ENCODE measurements at places on chromosomes 7 and 10. TPM values are rescaled to one million over a fixed set of nuclear protein-coding genes. Genes with fewer than 3 reads are reported as not detected.

The SLC29A4 gene
- 2.7 TPM for total RNA-seq

The VSIR gene
- total RNA-seq: 117 TPM

The CUZD1 gene
- total RNA-seq: 0.56 TPM

The NOS3 gene
- 15.1 TPM for total RNA-seq

The LRRC18 gene
- 3.3 TPM for total RNA-seq

The SNX13 gene
- total RNA-seq: 62.7 TPM

The ASB13 gene
- total RNA-seq: 27.6 TPM

The CLCN1 gene
- not detected for total RNA-seq

The ADIRF gene
- total RNA-seq: 158 TPM

The KNDC1 gene
- 10.3 TPM for total RNA-seq

The RHOBTB1 gene
- total RNA-seq: 13.5 TPM

The NOLC1 gene
- 31.0 TPM for total RNA-seq

The SPDYE8 gene
- total RNA-seq: not detected

The EBLN1 gene
- total RNA-seq: not detected

The MOGAT3 gene
- total RNA-seq: not detected

The SKIDA1 gene
- 0.95 TPM for total RNA-seq

The CALHM1 gene
- 0.15 TPM for total RNA-seq

DNA sequence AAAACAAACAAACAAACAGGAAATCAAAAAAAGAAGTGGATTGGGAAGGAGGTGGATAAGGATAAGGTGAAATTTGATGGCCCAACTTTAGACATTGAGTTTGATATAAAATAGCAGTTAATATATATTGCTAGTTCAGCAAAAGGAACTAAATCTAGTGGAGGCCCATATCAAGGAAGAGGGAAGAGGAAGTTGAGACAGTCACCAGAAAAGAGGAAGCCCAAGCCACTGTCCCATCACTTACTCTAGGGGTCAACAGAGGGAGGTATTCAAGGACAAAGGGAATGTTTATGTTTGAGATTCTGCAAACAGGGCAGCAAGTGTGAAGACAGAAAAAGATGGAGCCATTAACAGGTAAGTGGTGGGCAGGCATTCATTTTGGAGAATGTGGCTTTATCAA, 3.7 kb downstream of the LAMTOR4 start:
- DNase-seq: no peak

GRCh38 chr7:150854066-150855000, 2.0 kb downstream of the AOC1 start:
- no peak for DNase-seq

DNA sequence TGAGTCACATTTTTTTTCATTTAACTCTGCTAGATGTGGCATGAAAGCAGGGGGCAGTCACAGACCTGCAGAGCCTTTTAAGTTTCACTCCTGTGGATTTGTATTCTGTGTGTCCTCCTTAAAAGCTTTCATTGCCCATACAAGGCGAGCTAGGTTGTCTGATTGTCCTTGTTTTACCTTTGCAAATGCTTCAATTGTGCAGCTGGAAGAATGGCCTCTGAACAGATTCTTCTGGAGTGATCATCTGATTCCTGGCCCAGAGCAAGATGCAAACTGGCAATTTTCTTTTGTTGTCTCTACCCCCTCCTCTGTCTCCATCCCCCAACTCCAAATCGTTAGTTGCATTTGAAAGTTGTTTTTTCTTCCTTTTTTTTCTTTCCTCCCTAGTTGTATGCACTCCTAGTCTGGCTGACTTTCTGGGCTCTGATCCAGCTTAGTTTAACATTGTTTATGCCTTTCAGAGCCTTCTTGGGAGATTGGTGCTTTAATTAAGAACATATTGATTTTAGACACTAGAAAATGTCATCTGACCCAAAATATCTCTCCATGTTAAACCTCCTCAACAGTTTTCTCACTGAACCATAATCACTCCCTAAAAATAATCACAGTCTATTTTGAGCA, 150.2 kb downstream of the REEP3 start:
- no peak for DNase-seq

- no peak for DNase-seq
Measured at GRCh38 chr7:68619526-68619925, 978.7 kb upstream of the AUTS2 start.

- no peak for DNase-seq
Measured at GRCh38 chr10:47443145-47443544, 40.8 kb downstream of the ANXA8 start.

GRCh38 chr10:14616955-14617730, 157.6 kb downstream of the FAM107B start:
- DNase-seq: no peak

DNA sequence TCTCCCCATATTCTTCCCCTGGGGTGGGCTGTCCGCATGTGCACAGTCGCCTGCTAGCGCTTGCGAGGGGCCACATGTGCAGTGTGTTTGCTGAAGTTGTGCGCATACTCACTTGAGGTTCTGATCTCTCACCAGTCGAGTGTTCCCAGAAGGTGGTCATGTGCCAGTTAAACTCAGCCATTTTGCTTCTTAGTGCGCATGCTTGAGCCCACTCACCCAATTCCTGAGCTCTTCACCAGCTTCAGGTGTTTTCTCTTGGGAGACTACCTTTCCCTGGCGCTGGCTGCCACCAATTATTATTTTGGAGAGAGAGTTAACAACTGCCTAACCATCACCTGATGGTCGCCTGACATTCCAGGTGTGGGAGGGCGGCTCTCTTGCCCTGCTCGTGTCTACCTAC, 25.2 kb upstream of the CPN1 start:
- no peak for DNase-seq

DNA sequence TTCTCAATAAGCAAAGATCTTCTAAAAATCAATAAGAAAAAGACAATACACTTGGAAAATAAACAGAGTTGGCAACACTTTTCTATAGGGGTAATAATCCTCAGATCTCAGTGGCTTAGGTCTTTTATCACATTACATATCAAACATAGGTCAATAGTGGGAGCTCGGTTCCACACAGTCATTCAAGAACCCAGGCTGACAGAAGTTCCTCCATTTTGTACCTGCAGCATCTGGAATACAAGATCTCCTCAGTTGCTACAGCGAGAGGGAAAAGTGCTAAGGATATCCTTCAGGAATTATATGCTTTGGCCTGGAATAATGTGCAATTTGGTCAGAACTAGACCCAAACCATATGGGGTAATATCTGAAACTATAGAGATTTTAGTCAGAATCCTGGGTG, 55.4 kb upstream of the MSRB2 start:
- DNase-seq: no peak

DNA sequence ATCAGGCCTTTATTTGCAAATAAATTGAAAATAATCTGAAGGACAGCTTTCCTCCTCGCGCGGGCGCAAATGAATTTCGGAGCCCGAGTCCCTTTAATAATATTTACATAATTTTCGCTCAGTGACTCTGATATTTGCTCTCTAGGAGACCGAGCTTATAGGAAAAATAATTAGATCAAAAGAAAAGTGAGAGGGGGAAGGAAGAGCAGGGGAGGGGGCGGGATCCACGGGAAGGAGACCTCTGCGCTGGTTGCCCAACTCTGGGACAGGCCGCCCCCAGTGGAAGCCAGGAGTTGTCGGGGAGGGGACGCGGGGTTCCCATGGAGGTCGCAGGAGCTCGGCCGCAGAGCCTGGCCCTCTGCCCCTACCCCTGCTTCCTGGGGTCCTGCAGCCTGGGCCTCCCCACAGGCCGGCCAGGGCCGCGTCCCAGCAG, 5.8 kb downstream of the UNCX start:
- DNase-seq: no peak

DNA sequence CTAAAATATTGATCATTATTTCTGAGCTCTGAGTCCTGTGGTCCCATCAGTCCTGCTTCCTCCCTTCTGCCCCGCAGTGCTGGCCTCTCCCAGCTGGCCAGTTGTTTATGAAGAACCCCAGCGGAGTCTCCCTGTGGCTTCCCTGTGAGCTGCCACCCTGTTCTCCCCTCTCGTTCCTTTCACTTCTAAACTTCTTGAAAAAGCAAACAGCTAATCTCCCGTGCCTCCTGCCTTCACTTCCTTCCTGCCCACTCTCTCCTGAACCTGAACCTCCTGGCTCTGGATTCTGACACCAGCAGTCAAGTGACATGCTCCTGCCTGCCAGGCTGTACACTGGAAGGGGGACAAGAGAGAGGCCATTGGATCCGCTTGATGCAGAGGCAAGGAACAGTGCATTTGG, 63.7 kb upstream of the ZPBP start:
- no peak for DNase-seq

GRCh38 chr10:91335147-91335546, 75.0 kb upstream of the HECTD2 start:
- DNase-seq: no peak

DNA sequence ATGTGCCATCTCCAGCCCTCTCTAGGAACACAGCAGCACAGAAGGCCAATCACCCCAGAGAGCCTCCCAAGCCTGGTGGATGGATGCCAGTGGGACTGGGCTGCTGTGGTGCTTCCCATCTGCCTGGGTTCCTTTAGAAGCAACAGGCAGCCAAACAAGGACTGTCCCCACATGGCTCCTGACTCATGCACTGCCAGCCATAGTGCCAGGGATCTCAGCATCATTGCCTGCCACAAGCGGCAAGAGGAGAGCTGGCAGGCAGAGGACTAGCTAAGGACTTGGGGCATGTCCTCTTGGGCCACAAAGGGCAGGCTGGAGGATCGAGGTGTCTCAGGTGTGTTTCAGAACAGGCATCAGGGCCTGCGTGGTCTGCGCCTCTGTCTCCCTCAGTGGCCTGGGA, 23.4 kb upstream of the FIGNL1 start:
- DNase-seq: no peak

DNA sequence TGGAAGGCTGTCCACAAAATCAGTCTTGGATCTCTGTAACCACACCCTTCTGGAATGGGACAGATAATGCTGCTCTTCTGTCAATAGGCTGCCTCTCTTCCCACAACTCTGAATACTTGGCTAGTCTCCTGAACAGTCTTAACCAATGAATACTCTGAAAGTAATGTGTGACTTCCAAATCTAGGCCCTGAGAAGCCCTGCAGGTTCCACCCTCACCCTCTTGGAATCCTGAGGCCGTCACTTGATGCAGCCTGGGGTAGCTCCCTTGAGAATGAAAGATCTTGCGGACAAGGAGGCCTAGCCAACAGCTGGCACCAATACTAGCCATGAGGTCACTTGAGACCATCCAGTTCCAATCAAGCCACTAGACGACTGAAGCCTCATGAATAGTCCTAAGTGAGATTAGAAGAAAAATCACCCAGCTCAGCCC, 109.2 kb downstream of the ARHGAP12 start:
- no peak for DNase-seq

DNA sequence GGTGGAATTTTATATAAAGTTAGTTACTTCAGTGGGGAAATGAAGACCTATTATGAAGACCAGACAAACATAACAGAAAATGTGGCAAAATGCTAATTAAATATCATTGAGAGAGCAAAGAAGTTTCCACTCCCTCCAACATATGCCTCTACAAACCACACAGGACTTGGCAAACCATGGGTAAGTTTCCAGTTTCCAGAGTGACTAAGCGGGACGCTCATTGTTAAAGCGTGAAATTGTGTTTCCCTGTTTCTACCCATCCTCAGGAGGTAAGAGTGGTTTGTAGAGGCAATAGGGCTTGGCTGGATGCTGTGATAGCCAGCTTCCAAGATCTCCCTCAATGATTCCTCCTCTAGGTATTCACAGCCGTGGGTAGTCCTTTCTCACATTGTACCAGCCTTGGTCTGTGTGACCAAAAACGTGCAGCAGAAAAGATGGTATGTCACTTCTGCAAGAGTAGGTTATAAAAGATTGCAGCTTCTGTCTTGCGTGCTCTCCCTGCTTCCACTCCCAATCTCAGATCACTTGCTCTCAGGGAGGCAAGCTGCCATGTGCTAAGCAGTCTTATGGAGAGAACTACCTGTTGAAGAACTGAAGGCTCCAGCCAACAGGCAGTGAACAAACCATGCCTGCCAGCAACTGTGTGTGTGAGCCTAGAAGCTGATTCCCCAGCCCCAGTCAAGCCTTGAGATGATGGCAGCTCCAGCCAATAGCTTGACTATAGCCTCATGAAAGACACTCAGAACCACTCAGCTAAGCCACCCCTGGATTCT, 35.7 kb downstream of the CBX3 start:
- DNase-seq: no peak

GRCh38 chr10:117503244-117504205, 39.0 kb upstream of the EMX2 start:
- no peak for DNase-seq

DNA sequence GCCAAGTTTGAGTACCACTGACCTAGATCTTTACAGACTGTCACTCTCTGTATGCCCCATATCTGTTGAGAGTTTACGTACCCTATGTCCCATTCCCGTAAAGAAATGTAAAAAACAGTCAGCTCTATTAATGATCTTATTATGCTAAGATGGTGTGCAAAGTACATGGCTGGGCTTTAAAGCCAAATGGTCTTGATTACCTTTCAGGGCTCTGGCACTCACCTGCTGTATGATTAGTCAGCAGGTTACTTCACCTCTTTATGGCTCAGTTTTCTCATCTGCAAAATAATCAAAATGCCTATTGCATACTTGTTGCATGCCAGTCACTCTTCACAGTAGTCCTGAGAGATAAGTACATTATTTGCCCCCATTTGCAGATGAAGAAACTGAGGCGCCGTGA, 54.2 kb downstream of the LHFPL3 start:
- DNase-seq: no peak

DNA sequence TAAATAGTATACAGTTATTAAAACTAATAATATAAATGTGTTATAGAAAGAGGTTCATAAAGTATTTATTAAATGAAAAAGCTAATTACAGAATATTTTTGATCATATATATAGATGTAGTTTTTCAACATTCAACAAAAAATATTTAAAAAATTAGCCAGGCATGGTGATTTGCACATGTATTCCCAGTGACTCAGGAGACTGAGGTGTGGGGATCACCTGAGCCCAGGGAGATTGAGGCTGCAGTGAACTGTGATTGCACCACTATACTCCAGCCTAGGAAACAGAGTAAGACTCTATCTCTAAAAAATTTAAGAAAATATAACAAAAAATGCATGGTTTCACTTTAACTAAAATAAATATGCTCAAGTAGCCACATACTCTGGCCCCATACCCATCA, 118.0 kb upstream of the SEMA3C start:
- no peak for DNase-seq

DNA sequence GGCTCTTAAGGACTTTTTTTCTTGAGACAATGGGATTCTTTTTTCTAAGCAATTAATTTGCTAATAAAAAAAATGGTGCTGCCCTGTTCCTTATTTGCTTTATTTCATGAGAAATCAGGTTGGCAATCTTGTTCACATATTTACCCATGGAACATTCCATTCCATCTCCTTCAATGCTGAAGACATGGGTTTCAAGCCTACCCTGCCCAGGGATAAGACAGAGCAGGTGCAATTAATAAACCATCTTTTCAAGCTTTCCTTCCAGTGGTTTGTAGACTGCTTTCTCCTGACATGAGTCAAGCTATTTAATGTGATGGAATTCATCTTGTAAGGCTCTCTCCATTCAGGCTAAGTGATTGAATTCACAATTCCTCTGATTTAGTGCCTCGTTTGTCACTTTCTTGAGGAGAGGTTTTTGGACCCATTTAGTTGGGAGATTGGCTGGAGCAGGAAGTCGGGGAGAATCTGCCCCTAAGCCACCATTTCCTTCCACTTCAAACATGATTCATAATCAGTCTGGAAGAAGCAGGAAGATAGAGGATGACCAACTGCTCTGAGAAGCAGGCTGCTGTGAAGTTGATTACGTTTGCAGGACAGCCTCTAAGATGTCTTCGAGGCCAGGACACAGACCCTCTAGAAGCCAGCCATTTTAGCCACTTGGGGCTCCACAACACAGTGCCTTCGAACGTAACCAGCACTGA, 552.4 kb upstream of the GALNT17 start:
- no peak for DNase-seq

GRCh38 chr7:44583146-44583865, 1.3 kb upstream of the TMED4 start:
- no peak for DNase-seq

Data from lower lobe of right lung (tissue), 2 donors.